ENCODE measurements at places on chromosomes 4 and X.

DNA sequence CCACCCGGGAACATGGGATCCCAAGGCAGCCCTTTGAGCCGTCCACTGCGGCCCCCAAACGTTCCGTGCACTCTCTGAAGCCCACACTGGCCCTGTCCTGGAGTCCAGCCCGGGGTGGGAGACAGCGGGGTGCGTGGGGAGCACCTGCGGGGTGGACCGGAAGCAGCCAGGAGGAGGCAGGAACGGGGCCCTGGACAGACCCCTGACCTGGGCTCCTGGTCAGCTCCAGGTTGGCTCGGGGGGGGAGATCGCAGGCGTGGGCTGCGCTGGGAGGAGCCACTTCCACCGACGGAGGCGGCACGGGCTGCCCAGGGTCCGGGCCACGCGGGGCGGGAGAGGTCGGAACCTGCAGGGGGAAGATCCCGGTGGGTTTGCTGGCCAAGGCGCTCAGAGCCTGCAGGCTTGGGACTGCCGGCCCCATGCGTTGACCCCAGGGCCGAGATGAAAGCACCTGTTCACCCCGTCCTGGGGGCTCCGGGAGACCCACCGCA is 5.7 kb upstream of the PLCXD1 start:
- DNase-seq: no peak

DNA sequence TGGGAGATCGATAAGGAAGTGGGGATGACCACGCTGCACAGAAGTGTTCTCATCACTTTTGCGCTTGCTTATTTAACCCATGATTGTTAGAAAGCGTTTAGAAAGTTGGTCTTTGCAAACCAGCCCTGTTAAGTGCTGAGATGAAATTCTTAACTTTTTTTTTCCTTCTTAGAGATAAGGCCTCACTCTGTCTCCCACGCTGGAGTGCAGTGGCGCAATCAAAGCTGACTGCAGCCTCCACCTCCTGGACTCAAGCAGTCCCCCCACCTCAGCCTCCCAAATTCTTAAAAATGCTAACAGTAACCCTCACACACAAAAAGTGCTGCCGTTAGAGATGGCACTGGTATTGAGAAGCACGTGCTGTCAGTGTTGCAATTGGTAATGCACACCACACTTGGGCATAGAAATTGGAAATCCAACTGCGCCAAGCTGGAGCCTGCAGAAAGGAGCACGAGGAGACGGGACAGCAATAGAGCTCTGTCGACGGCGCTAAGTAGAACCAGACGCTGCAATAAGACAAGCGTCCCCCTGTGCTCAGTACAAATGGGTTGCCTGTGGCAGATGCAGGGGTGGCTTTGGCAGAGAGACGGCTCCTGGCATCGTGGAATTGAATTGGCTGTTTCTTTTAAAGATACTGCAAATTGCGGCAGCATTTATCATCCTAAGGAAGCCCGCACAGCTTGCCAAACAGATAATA is 113.4 kb downstream of the TBL1X start:
- no peak for DNase-seq

DNA sequence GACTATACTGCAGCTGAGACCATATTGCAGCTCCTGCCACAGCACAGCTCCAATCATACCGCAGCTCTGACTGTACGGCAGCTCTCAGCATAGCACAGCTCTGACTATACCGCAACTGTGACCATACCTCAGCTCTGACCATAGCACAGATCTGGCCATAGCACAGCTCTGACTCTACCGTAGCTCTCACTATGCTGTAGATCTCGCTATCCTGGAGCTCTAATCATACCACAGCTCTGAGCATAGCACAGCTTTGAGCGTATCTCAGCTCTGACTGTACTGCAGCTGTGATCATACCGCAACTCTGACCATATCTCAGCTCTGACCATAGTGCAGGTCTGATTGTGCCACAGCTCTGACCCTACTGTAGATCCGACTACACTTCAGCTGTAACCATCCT is 139.2 kb downstream of the ASMT start:
- DNase-seq: no peak

DNA sequence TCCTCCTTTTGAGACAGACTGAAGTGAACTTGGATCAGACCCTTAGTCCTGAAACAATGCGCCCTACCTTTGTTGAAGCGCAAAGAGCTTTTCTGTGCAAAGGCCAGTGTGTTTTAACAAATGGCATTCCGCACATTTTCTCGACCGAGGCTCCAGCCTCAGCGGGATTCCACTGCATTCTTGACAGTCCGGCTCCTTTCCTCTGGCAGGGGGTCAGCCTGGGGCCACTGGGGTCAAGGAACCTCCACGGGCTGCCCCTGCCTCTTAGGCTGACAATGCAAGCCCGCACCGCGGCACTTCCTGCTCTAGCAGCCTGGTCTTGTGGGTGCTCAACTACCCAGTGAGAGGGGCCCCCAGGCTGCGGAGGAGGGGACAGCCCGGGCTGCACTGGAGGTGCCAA is 47.2 kb upstream of the TFDP3 start:
- DNase-seq: no peak

- no peak for DNase-seq
Measured at GRCh38 chrX:11196476-11196875, 85.3 kb downstream of the HCCS start.
